Stimulated activated CD4-positive, alpha-beta T cell treated with anti-CD3 and anti-CD28 coated beads, Interleukin-2, amount 100 ng/mL, for 4 hours (primary cell): ENCODE measurements at places on chromosomes 4 and X.

DNA sequence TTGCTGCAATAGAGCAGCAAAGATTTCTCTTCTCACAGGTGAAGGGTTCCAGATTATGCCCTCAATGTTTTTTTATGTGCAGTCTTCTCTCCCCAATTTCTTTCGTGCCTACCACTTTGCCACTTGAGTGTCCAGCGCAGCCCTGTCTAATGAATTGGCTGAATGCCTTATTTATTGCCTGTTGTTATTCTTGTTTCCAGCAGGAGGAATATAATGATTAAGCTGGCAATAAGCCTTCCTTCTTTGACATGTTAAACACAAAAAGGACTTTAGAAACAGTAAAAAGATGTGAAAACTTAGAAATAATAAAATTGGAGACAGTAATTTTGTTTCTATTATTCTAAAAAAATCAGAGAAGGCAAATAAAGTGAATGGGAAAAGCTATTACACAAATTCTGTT lies 34.6 kb upstream of the FRAS1 start:
- DNase-seq, result no peak

- no peak for DNase-seq
Measured at GRCh38 chr4:69749771-69750170, 10.6 kb downstream of the SULT1B1 start.

DNA sequence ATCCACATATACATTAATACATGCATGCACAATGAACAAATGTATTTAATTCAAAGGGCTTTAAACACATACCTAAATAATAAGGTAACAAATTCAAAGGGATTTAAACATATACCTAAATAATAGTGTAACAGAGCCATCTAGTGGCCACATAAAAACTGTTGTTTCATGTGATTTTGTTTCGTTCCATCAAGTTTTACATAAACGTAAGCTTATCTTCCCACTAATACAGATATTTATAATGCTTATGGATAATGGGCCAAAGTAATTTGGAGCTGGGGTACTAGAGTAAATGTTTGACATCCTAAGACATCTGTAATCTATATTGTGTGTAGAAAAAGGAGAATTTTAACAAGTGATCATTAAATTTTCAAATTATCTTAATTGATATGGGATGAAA lies 82.3 kb downstream of the PRSS12 start:
- no peak for DNase-seq

DNA sequence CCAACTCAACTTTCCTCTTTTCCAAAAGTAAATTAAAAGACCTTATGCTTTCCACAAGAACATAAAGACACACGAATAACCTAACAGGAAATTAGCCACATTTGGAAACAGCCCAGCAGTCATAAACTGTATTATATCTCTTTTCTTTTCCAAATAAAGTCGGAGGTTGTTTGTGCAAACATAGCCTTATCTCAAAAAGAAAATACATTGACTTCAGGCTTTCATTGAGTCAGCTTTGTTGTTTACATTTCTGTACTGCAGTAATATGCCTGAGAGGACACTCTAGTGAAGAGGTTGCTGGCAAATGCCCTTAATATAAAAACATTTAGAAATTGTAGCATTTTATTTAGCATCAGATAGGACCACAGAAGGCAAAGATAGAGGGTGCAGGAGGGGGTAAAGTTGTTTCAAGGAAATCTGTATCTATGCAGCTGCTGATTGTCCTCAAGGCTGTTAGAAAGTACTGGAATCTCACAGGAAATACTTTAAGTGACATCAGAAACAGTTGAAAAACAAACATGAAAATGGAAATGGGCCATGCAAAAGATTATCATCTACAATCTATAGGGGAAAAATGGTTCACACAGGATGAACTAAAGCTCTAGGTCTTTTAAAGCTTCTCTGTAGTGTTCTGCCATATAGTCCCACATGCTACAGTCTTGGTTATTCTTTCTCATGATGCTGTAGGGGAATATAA lies 14.5 kb downstream of the LNX1 start:
- no peak for DNase-seq

GRCh38 chr4:87851332-87851731 lies 18.6 kb downstream of the MEPE start:
- DNase-seq, result no peak
